GM23248 (cell line): ENCODE measurements at places on chromosomes 3 and 15. TPM values are rescaled to one million over a fixed set of nuclear protein-coding genes. Genes with fewer than 3 reads are reported as not detected.

PLCB2 gene
- 0.54 and 0.76 TPM in 2 replicates for total RNA-seq

DNA sequence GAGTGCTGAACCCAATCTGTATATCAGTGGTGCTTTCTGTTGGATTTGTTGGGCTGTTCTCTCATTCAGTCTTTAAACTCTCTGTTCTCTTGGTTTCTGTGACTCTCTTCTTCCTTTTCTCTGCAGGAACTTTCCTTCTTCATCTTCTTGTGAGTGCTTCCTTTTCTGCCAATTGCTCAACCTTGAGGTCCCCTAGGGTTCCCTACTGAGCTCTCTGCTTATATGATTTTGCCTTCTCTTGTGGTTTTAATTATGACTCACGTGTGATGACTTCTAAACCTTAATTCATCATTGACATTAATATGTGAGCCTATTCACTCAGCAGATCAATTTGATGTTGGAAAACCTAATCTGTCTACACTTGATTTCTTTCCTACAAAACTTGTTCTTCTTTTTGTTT, 39.4 kb downstream of the MOBP start:
- H3K4me3 ChIP-seq: no peak overlapping the region
- no peak for DNase-seq
- no peaks in the 10 kb centered on the region for H3K4me1 ChIP-seq
- H3K36me3 ChIP-seq: no peaks in the 10 kb centered on the region

DNA sequence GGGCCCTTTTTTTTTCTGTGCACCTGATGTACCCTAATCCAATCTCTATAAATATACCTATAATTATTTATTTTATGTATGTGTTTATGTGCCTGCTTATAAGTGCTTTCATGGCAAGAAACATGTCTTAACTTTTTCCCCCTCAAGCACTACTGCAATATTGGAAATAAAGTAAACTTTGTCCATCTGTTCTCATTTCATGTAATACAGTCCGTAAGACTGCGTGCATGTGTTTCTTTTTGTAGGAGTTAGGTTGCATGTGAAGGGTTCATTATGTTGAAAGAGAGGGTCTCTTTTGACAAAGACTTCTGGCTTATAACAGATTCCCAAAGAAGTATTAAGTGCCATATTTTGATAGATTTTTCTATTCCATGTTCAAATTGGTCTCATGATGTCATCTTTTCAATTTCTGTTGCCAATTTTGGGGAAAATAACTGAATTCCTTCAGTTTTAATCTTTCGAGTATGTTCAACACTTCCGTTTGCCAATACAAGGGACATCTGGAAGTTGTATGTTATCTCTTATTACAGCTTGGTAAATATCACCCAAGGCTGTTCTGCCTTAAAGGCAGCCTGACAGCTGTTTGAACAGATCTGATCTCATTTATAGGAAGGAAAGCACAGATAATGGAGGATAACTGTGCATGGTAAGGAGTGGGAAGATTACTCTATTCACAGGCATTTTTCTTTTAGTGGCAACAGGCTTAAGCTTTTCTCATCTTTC, 273.1 kb upstream of the SGO1 start:
- no peak overlapping the region for H3K27ac ChIP-seq
- no peaks in the 10 kb centered on the region for H3K27me3 ChIP-seq
- H3K4me1 ChIP-seq: no peaks in the 10 kb centered on the region
- DNase-seq: no peak
- H3K36me3 ChIP-seq: no peaks in the 10 kb centered on the region

GBE1 gene
- total RNA-seq: 164 and 166 TPM in 2 replicates

DNA sequence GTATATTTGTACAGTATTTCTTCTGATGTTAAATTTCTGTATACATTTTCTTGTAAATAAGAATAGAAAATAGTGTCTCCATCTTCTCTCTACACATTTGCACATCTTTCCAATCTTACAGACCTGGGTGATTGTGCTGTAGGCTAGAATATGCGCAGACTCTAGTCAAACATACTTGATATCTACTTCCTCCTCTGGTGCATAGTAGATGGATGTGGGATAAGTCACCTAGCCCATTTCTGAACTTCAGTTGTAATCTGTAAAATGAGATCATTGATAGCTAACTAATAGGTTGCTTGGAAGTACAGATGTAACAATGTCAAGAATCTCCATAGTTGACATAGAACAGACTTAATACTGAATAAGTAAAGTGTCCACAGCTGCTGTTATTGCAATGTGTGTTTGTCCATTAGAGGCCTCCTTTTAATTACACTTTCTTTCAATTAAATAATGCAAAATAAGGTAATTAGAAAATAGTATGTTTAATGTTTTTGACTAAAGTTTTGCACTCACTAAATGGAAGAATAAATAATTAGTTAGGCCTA, 46.7 kb downstream of the ALCAM start:
- no peaks in the 10 kb centered on the region for H3K36me3 ChIP-seq
- no peak overlapping the region for H3K4me3 ChIP-seq
- no peak for DNase-seq
- H3K27me3 ChIP-seq: no peaks in the 10 kb centered on the region
- H3K27ac ChIP-seq: no peak overlapping the region

DNA sequence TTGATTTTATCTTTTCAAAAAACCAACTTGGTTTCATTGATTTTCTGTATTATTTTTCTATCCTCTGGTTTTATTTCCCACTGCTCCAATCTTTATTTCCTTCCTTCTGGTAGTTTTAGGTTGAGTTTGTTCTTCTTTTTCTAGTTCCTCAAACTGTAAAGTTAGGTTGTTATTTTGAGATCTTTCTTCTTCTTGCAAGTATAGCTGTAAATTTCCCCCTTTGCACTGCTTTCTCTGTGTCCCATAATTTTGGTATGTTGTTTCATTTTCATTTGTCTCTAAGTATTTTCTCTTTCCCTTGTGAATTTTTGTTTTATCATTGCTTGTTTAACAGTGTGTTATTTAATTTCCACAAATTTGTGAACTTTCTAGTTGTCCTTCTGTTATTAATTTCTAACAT, 120.0 kb downstream of the PLD1 start:
- no peaks in the 10 kb centered on the region for H3K36me3 ChIP-seq
- H3K27me3 ChIP-seq: no peaks in the 10 kb centered on the region
- H3K27ac ChIP-seq: no peak overlapping the region
- DNase-seq: no peak
- peaks cover 6% of the 10 kb centered on the region; the same call in 1 of the 2 replicates for H3K4me1 ChIP-seq

MKRN3 gene
- 0.13 and 0.76 TPM in 2 replicates for total RNA-seq
